ENCODE measurements at places on chromosomes 1 and 21.

GRCh38 chr1:21397813-21398188, 42.1 kb upstream of the NBPF3 start:
- no peak for DNase-seq

- DNase-seq: no peak
These were observed 576.1 kb upstream of the PTBP2 start for GRCh38 chr1:96145492-96145891.

DNA sequence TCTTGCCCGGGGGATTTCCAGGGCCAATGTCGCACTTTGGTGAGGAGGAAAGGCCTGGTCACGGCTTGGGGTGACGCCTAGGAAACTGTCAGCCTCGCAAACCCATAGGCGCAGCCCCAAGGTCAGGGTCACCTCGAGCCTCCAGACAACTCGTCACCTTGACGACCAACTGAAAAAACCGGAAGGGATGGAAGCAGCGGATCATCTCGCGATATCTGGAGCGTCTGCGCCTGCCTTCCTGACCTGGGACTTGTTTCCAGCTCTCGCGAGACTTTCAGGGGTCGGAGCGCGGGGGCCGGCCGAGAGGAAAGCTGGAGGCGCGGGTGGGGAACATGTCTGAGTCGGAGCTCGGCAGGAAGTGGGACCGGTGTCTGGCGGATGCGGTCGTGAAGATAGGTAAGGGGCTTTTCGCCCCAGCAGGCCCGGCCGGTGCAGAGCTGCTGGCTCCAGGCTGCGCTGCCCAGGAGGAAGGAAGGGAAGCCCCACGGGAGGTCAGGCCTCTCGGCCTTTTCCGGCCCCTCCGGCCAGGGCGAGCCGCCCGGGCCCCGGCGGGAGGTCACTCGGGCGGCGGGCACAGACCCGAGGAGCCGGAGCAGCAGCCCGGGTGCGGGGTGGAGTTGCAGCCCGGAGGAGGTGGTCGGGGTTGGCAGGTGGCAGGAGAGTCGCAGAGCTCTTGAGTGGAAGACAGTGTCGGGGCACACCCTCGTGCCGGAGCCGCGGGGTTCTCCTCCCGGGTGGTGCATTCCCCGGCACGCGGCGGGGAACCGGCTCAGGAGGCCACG, 47.2 kb upstream of the NBL1 start:
- DNase-seq: peak; percentile 99

GRCh38 chr1:44242746-44243145, 29.5 kb downstream of the DMAP1 start:
- DNase-seq: no peak

Measured in DMS53 (cell line).